Upper lobe of right lung (tissue), 1 donor: ENCODE measurements at places on chromosomes 1 and 21. TPM values are rescaled to one million over a fixed set of nuclear protein-coding genes. Genes with fewer than 3 reads are reported as not detected.
A peak's percentile ranks its signal among the peaks of the same experiment; 100 is the strongest.

DNA sequence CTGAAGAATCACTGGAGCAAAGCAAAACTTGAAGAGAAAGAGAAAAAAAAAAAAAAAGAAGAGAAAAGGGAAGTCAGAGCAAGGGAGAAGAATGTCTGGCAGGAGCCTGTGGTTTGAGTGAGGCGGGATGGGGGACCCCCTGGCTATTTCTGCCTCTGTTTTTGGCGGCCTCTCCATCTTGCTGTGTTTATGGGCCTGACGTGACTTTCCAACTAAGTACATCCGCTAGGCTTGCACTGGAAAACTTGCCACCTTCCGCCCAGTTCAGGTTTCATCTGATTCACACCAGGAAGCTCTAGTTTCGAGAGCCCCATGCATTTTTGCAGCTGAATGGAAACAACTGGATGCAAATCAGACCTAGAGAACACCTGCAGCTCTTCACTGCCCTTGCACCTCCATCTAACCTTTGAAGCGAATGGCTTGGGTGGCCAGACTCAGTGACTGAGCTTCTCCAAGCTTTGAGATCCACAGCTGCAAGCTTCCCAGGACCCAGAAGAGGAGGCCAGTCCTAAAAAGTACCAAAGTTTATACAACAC, 28.0 kb downstream of the TBX15 start:
- H3K4me1 ChIP-seq, result no peaks in the 10 kb centered on the region
- no peak overlapping the region for H3K27ac ChIP-seq
- H3K4me3 ChIP-seq, result no peak overlapping the region
- DNase-seq, result no peak
- no peaks in the 10 kb centered on the region for H3K36me3 ChIP-seq

DNA sequence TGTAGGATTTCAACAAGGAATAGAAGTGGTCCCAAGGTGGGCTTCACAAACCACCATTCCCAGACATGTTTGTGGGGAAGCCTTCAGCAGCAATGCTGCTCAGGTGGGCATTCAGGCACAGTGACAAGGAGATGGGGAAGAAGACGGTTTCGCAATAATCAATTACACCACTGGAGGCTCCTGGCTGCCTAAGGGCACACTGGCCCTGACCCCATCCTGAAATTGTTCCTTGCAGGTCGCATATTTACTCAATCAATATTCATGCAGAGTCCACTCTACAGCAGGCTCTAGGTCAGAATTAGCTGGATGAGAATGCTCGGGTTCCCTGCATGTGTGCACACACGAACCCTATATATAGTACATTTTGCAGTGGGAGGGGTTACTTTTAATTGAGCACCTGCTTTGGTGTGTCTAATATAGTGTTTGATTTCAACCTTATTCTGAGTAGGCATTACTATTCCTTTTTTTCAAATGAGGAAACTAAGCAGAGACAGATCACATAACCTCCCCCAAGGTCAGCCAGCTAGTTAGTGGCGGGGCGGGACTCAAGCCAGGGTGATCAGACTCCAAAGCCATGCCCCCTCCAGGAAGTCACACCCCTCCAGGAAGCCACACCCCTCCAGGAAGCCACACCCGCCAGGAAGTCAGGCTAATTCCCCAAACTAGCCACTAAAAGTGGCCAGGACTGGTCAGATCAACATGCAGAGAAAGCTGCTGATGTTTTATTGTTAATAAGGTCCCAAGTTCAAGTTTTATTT, 106.5 kb downstream of the HLCS start:
- no peak overlapping the region for H3K4me3 ChIP-seq
- no peaks in the 10 kb centered on the region for H3K36me3 ChIP-seq
- H3K27me3 ChIP-seq, result no peaks in the 10 kb centered on the region
- H3K27ac ChIP-seq, result peak overlapping the region; percentile 38

DNA sequence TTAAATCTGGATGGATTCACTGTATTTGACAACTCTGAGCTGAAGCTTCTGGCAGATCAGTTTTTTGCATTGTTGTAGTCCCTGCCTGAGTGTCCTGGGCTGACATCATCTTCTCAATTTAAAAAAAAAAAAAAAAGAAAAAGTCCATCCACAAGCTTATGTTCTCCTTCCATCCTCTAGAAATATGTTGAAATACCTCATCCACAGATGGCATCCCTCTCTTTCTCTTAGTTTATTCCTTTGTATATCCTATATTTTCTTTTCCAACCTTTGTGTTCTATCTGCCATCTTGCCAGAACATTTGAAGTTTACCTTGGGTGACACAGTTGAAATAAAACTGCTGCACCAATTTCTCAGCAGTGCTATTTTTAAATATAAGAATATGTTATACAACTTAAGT, 184.4 kb upstream of the PKN2 start:
- no peak for DNase-seq
- no peak overlapping the region for H3K4me3 ChIP-seq
- no peaks in the 10 kb centered on the region for H3K36me3 ChIP-seq
- no peak overlapping the region for H3K27ac ChIP-seq
- no peaks in the 10 kb centered on the region for H3K4me1 ChIP-seq
- H3K27me3 ChIP-seq, result no peaks in the 10 kb centered on the region

GRCh38 chr1:179995576-179995975, 41.0 kb downstream of the CEP350 start:
- H3K27ac ChIP-seq, result no peak overlapping the region
- DNase-seq, result no peak
- peaks cover 38% of the 10 kb centered on the region for H3K36me3 ChIP-seq

GRCh38 chr1:5748286-5749225, 243.7 kb downstream of the NPHP4 start:
- peaks cover 12% of the 10 kb centered on the region for H3K27me3 ChIP-seq
- H3K27ac ChIP-seq, result no peak overlapping the region
- H3K4me1 ChIP-seq, result peaks cover 9% of the 10 kb centered on the region
- DNase-seq, result peak; percentile 52

GRCh38 chr1:151823175-151823574, 8.4 kb downstream of the RORC start:
- H3K27ac ChIP-seq, result no peak overlapping the region
- H3K4me1 ChIP-seq, result peaks cover 3% of the 10 kb centered on the region
- H3K4me3 ChIP-seq, result no peak overlapping the region
- no peaks in the 10 kb centered on the region for H3K27me3 ChIP-seq
- H3K36me3 ChIP-seq, result peaks cover 5% of the 10 kb centered on the region

GRCh38 chr1:45884700-45885099, 81.3 kb downstream of the MAST2 start:
- H3K4me1 ChIP-seq, result no peaks in the 10 kb centered on the region
- no peak overlapping the region for H3K4me3 ChIP-seq
- no peaks in the 10 kb centered on the region for H3K27me3 ChIP-seq
- no peaks in the 10 kb centered on the region for H3K36me3 ChIP-seq
- DNase-seq, result no peak

DNA sequence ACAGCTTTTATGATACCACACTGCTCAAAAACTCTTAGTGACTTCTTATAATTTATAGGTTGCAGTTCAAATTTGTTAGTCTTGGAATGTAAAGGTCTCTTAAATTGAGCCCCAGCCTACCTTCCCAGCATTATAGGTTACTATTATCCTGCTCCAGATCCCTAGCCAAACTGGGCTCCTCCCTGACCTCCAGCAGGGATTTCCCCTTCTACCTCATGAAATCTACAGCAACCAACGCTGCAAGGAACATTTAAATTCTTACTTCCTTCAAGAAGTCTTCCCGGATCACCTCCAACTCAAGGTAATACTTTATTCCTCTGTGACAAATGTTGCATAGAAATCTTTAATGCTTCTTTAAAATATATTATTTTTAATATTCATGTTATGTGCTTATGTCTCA, 255.1 kb upstream of the C1orf105 start:
- DNase-seq, result no peak
- no peaks in the 10 kb centered on the region for H3K36me3 ChIP-seq
- no peaks in the 10 kb centered on the region for H3K27me3 ChIP-seq
- no peaks in the 10 kb centered on the region for H3K4me1 ChIP-seq
- no peak overlapping the region for H3K27ac ChIP-seq
- H3K4me3 ChIP-seq, result no peak overlapping the region

DNA sequence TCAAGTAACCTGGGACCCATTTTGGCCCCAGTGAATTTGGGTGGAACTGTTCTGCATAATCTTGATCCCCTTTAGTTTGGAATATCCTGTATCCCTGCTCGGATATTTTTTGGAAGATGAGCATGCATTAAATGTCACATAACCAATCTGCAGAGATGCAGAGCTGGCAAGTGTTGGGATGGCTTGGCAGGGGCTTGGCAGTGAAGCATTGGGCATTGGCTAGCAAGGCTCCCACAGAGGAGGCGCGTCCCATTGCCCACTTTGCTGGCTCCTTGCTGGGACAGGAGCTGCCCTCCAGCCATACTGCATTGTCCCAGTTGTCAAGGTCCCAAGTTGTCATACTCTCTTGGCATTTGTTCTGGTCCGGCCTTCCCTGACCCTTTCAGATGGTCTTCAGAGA, 29.9 kb downstream of the LAMC2 start:
- H3K4me1 ChIP-seq, result peaks cover 16% of the 10 kb centered on the region
- no peak overlapping the region for H3K27ac ChIP-seq
- no peaks in the 10 kb centered on the region for H3K27me3 ChIP-seq
- H3K4me3 ChIP-seq, result no peak overlapping the region
- H3K36me3 ChIP-seq, result no peaks in the 10 kb centered on the region

DNA sequence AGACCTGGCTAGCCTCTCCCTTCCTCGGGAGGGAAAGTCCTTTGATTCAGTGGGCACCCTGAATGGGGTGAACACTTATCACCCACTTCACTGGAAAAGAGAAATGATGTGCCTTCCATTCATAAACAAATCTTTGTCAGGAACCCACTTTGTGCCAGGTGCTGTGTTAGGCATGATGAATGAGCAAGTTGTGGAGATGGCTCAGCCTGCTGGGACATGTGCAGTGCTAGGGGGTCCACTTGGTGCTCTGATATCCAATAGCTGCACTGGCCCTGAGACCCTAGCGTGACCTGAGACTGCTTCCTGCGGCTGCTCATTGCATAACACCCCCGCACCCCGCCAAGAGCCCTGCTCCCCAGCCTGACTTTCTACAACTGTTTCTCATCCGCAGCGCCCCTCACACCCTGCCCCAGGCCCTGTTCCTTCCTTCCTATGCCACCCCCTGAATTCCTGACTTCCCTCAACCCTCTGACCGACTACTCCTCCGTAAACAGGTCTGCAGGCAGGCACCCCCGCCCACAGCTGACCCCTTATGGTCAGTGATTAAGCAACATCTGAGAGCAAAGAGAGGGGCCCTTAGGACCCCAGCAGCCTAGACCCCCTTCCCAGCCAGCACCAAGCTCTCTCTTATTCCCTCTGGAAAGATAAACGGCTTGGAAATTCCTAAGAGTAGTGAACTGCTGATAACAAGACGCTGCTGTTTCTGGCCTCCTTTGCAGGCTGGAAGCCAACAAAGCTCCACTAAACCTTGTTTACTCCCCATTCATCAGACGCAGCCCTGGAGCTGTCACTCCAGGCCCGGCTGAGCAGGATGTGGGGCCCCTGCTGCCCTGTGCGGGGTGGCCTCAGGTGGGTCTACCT, 12.9 kb downstream of the CSRP1 start:
- no peaks in the 10 kb centered on the region for H3K27me3 ChIP-seq
- DNase-seq, result no peak
- H3K36me3 ChIP-seq, result peaks cover 31% of the 10 kb centered on the region
- H3K4me1 ChIP-seq, result peaks cover 81% of the 10 kb centered on the region

GRCh38 chr1:220733086-220733601, 15.0 kb upstream of the MTARC2 start:
- peak overlapping the region; percentile 81 for H3K27ac ChIP-seq
- H3K4me1 ChIP-seq, result peaks cover 14% of the 10 kb centered on the region
- peak overlapping the region; percentile 37 for H3K4me3 ChIP-seq
- H3K36me3 ChIP-seq, result no peaks in the 10 kb centered on the region

DNA sequence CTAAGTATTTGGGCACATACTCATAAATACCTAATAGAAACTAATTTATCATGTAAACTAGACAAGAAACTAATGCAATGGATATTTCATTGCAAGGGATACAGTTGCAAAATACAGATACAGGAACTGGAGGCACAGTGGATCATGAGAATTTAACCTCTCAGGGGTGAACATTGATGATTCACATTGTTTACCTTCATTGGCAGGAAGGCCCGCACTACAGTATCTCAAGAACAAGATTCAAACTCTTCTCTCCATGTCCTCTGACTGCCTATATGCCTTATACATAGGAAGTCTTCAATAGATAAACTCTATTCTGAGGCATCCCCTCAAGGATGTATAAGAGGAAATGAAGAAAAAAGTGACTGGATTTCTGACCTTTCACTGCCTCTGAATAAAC, 18.4 kb upstream of the PTBP2 start:
- H3K36me3 ChIP-seq, result no peaks in the 10 kb centered on the region

The NGF gene
- total RNA-seq, result 1.0 TPM

The CLEC20A gene
- not detected for total RNA-seq

The DSTYK gene
- 12.7 TPM for total RNA-seq

The ADORA1 gene
- total RNA-seq, result 4.1 TPM

The TDRD5 gene
- total RNA-seq, result 0.17 TPM

The FCGR1A gene
- 40.9 TPM for total RNA-seq

The IGSF5 gene
- total RNA-seq, result not detected
